ENCODE measurements at places on chromosomes 2 and 18.

- DNase-seq: no peak
Measured at GRCh38 chr18:61164321-61164720, 168.9 kb upstream of the CDH20 start.

DNA sequence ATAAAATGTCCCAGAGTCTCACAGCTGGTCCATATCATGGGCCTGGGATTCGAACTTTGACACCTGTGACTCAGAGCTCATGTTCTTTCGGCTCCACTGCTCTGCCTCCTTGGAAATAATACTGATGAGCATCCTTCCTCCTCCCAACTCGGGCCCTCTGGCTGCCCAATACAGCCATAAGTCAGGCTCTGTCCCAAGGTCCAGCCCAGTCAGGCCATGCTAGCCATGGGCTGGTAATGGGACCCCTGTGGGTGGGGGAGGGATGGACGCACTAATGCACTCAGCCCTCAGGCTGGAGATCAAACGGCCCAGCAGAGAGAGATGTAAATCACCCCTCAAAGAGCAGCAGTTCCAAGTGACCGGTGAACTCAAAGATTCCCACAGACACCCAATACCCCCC is 61.1 kb downstream of the DDX1 start:
- DNase-seq: no peak

DNA sequence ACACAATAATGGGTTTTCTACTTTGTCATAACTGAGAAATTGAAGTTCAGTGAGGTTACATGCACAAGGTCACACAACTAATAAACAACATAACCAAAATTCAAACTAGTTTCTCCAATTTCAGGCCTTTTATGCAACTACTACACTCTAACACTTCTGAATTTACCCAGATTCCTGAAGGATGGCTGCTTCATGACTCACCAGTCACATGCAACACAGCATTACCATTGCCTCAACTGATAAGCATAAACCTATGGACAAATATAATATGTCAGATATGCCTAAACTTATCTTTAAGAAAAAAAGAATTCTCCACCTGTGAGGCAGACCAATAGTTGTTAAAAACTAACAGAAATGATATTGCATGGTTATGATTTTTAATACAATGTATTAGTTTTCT is 586.5 kb upstream of the SLC8A1 start:
- no peak for DNase-seq

DNA sequence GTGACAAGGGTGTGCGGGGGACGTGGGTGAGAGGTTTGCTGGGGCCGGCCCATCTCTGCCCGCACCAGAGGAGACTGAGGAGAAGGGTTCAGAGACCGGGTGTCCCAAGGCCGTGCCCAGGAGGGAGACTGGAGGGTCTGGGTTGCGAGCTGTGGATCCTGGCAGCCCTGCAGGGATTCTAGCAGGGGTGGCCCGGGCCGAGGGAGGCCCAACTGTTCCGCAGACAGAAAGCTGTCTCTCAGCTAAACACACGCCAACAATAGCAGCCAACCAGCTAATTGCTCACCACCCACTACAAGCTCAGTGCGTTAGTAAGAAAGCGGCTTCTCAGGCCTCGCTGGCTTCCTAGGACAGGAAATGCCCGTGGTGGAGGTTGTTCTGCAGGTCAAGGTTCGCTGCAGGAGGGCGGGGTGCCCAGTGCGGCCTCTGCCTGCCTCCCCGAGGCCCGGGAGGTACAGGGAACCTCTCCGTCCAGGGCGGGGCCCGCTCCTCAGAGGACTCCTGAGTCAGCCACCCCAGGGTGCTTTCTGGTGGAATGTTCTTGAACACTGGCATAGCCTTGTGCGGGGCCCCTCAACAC is 282.0 kb upstream of the PXDN start:
- no peak for DNase-seq

- DNase-seq: no peak
Measured at GRCh38 chr2:23065936-23066335, 319.0 kb upstream of the KLHL29 start.

- no peak for DNase-seq
Measured at GRCh38 chr2:55146263-55146662, 85.8 kb downstream of the CLHC1 start.

DNA sequence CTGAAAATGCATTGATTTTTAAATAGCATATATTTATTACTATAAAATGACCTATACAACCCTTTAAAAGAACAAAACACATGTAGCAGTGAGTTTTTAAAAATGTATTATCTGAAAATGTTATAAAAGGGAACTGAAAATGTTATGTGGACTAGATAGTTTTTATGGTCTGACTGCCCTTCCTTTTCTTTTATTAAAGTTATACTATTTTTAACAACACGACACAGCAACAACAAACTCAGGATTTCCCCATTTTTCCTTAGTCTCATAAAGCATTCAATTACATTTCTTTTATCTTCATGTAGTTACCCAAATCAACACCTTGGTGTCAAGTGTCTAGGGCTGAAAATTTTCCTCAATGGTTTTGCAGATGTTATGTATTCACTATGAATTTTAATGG is 132.8 kb upstream of the TMEFF2 start:
- DNase-seq: no peak

DNA sequence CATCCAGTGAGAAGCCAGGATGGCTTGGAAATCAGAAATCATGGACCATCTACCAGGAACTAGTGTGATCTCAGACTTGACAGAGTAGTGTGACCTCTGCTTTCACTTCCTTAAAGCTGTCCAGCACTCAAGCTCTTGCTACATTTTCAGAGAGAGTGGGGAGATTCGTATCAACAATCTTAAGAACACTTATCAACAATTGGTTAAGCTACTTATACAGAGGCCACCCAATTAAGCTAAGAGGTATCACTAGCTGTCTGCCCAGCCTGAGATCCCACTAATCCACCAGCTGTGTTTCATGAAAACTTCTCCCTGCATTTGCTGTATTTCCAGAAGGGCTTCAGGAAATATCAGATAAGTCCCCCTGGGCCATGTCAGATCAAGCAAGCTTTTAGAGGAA is 4.2 kb downstream of the RPRM start:
- DNase-seq: no peak

GRCh38 chr2:226726546-226726945 is 73.1 kb downstream of the IRS1 start:
- no peak for DNase-seq

GRCh38 chr2:37753758-37754157 is 82.3 kb upstream of the CDC42EP3 start:
- no peak for DNase-seq

DNA sequence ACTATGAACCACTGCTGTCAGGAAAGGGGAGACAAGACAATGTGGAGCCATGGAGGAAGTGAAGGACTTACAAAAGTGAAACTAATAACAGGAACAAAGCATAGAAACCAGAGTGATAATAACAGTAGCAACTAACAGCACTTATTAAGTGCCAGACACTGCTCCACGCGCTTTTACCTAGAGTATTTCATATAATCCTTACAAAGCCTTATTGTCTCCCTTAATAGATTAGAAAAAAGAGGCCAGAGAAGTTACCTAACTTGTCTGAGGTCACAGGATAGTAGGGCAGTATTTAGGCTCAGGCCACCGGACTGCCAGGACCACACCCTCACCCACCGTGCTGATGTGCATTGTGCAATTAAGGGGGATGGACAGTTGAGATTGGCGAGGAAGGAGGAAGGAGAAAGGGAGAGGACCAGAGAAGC is 98.6 kb upstream of the NFU1 start:
- DNase-seq: no peak

DNA sequence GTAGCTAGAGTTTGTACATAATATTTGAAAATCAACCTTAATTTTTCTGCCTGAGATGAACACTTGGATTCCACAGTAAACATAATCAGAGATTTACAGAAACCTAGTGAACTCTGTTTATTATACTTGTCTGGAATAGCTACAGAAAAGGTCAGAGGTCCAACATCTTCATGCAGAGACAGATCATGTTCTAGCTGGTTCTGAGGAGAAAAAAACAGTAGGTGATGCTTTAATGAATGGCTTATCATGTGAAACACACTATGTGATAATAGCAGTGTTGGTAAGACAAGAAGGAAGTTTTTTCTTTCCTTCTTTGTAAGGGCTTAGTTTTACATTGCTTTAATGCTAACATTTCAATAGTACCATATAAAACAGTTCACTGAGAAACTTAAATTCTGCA is 846.4 kb upstream of the ZEB2 start:
- DNase-seq: no peak

GRCh38 chr2:66127061-66127460 is 307.9 kb upstream of the MEIS1 start:
- DNase-seq: no peak

DNA sequence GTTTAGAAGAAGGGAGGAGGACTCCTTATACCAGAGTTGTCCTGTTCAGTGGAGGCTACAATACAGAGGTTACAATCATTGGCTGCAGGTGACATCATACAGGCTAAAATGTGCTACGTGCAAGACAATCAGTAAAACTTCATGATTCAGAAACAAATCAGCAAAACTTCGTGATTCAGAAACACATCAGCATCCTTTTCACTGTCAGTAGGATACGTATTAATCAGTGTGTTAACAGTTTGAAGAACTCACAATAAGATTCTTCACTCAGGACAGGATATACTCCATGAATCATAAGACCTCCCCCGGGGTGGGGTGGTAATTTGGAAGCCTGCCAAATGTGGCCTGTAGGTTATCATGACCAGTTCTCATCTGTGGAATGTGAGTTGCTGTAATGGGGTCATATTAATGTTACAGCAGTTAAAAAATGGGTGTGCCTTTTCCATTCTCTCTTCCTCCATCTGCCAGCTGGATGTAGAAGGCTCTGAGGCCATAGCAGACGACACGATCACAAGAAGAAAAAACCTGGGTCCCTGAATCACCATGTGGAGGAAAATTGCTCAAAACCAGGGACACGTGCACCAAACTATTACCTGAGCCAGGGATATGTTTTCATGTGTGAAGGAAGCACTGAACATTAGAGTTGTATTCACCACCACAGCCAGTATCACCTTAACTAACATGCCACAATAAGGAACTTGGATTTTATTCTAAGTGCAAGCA is 134.8 kb upstream of the CREB1 start:
- DNase-seq: no peak

- DNase-seq: no peak
Measured at GRCh38 chr2:167776359-167776758, 471.0 kb downstream of the STK39 start.

DNA sequence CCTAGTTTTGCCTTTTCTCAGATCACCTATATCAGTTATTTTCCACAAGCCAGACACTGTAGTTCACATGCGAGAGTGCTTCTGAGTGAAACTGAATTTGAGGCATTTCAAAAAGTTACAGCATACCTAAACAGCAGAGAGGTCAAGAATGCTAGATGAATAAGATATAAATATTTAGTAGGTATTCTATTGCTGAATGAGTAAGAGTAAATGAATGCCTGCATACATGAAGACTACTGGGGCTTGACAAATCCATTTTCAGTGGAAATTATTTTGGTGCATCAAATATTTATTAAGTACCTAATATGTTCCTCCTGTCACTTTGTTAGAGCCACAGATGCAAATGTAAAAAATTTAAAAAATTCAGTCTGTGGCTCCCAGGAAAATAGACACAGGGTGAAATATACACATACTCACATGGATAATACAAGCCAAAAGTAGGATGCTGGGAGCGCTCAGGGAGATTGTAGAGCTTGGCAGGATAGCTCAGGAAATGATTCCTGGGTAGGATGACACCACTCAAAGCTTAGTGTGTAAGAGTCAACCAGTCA is 27.6 kb upstream of the CDC42EP3 start:
- DNase-seq: no peak

DNA sequence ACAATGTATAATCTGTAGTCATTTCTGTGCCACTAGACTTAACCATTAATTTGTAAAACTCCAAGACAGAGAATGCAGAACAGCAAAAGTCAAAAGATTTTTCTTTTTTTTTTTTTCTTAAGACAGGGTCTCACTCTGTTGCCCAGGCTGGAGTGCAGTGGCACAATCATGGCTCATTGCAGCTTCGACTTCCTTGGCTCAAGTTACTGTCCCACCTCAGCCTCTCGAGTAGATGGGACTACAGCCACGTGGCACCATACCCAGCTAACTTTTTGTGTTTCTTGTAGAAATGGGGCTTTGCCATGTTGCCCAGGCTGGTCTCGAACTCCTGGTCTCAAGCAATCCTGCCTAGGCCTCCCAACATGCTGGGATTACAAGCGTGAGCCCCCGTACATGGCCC is 80.1 kb downstream of the TLK1 start:
- DNase-seq: no peak

GRCh38 chr2:65129286-65129825 is 550 bp downstream of the RAB1A start:
- DNase-seq: no peak

DNA sequence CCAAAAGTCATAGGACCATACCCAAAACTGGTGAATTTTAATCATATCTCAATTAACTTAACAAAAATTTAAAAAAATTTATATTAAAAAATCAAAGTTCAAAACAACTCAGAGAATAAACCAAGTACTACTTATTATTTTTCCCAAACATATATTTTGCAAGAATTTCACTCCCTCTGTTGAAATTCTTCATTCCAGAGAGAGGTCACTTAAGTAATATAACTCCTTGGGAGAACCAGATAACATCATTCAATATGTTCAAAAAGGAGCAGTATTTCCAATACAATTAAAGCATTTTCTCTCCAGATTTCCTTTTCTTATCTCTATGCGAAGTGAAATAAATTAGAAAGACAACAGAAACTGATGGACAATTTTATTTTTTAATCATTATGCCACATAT is 165.9 kb upstream of the RND3 start:
- no peak for DNase-seq

GRCh38 chr2:85706599-85707296 is 12.6 kb downstream of the GNLY start:
- DNase-seq: no peak

DNA sequence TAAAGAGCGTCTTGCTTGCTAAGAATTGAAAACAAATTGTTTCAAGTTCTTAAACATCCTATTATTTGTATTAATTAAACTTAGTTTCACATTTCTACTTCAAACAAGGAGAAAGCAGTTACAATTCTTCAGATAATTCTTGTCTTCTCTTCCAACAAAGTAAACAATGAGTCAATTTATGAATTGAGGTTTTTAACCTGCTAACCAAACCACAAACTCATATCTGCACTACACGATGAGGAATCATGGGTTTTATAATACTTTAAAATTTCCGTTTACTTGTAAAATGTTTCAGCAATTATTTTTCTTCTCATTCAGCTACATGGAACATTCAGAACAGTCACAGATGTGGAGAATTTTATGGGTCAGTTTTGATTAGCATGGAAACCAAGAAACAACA is 114.2 kb downstream of the SPIRE1 start:
- DNase-seq: no peak

DNA sequence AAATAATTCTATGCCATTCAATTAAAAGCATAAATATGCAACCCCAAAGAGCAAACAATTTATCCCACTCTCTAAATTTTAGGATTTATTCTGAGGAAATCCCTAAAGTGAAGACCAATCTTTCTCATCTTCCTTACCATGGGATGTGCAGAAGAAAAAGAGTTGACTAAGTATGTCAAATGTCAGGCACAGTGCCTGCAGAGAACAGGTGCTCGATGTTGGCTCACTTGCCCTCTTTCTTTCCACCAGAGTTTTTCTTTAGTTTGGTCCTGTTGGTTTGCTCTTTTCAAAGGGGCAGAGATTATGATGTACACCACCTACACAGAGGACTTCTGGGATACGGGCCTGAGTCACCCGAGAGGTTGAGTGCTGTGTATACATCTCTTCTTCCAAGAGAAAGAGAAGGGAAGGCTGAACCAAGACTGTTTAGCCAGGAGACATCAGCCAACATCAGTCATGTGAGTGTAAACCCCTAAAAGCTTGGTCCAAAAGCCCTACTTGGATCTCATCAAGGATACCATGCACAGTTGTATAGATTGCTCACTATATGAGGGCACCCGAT is 51.7 kb downstream of the SUMO1 start:
- no peak for DNase-seq
